ENCODE measurements at places on chromosomes 2 and 18.

- no peak for DNase-seq
Observed at GRCh38 chr2:48504647-48505327, 25.2 kb upstream of the STON1 start.

DNA sequence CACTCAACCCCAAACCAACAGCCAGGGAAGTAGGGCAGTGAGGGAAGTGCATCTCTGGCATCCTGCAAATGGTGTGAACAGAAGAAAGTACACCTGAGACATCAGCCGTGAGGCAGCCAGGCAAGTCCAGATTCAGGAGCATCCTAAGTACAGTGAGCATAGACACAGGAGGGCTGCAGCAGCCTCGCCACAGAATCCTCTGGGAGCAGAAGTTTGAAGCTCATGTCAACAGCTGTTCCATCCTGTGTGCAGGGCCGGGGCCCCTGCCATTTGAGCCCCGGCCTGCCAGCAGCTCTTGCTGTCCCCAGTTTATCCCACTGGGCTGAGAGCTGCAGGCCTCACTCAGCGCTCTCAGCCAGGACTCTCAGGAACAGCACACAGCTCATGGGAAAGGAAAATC is 14.5 kb downstream of the LOXHD1 start:
- no peak for DNase-seq

DNA sequence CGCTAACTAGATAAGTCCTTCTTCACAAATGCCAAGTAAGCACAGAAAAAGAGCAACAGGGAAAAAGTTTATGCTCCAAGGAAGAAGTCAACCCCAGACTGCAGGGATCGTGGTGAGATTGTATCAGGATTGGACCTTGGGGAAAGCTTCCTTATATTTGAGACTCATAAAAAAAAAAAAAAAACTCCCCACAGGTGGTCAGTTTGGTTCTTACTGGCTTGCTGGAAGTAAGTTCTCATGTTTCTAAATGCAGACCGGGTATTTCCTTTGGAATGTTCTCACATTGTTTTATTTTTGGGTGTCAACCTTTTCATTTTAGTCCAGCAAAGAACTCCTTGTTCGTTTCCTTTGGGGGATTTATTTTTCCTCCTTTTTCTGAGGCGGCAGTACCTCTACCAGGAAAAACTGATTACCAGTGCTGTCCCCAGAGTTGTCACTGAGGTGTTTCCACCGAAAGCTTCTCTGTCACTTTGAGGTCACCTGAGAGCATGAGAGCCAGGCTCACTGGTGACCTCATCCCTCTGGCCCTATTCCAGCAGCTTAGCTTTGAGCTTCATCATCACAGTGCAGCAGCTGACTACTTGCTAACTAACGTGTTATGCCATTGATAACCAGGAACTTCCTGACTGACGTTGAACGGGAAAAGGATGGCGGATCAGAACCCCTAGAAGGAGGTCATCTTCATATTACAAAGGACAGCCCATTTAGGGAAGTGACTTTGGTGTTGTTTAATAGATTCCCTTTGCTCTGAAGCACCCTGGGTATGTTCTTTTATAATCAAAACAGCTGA is 16.8 kb upstream of the ATP8B1 start:
- DNase-seq: no peak

DNA sequence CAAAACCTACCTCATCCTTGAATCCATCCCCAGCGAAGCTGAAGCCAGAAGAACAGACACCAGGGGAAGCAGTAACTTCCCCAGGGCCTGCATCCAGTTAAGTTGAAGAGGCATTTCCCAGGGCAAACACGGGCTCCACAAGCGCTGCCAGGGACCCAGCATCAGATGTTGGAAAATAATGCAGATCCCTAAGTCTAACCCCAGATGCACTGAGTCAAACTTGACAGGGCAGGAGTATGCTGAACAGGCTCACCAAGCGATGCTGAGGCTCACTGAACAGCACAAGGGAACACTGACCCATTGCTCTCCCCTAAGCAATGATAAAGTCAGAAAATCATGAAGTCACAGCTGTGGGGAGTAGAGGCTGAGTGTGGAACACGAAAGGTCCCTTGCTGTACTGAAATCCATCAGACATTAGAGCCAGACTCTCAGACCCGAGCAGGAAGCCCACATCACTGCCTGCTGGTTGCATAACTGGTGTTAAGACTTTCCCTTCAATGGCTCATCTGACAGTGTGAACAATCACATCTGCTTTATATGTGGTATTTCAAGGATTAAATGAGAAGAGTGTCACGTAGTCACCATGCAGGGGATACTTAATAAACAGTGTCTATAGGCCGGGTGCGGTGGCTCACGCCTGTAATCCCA is 36.2 kb downstream of the TNS1 start:
- DNase-seq: no peak

- DNase-seq: no peak
Observed at GRCh38 chr18:21364471-21364870, 122.4 kb downstream of the GREB1L start.

Measured in NCI-H526 (cell line).